Head of caudate nucleus (tissue), 42 donors: ENCODE measurements at places on chromosomes 7 and 10.

- no peak for DNase-seq
Measured at GRCh38 chr7:108076156-108076555, 54.0 kb downstream of the LAMB4 start.

DNA sequence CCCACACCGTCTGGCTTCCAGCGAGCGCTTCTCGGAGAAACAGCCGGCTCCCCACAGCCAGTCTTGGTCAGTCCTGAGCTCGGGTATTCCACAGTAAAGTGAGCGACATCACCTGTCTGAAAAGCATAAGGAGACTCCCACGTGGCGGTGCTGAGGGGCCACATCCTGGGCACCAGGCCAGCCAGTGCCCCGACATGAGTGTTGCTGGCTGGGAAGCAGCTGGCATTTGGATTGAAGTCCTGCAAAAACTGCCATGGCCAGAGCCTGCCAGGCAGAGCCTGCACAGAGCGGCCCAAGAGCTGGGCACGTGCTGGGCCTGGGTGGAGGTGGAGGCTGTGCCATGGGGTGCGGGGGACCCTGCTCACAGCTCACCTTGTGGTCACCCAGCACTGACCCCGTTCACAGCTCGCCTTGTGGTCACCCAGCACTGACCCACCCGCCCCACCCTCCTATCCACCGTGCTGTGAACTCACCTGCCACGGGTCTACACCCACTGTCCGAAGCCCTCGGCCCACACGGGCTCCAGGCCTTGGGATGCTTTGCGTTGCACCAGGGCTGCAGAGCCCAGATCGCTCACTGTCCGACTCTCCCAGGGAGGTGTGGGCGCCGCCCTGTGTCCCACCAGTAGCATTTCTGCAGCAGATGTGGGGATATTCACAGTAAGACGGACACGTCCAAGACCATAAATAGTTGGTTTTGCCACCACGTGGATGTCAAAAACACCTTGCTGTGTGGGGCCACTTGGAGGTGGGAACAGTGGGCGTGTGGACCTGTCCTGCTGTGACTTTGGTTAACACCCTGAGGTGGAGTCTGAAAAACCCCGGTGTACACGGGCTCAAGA, 48.8 kb downstream of the PITRM1 start:
- DNase-seq = no peak

GRCh38 chr10:21134645-21135022, 237.5 kb upstream of the NEBL start:
- no peak for DNase-seq

DNA sequence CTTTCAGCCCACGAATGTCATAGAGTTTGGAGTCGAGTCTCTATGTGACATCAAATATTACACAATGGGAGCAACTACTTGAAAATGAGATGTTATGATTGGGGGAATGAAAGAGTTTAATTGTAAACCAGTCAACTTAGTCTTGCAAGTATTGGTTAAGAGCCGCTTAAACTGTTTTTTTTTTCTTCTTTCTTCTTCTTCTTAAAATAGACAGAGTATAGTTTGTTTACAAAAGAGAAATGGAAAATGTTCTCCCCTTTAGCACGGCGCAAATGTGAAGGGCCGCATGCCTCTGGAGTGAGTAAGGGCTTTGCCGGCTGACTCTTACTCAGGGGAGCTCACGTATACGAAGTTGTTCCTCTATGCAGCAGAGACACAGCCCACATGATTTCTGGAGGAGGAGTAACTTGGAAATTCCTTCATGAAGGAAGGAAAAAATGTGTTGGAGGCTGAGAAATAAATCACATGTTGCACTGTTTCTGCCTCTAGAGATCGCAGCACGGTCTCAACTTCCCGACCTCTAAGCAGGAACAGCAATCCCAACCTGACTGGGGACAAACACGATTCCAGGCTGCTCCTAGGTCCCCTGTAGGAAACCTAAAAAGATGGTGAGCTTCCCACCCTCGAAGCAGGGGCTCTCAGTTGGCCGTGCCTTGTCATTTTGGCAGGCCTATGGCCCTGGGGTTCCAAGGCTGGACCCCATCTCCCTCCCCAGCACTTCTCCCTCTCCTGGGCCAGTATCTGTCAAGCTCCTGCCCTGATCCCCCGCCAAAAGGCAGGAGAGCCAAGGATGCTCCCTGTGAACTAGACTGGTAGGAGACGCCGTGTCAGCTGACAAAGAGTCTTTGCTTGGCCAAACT, 44.8 kb downstream of the MYOF start:
- DNase-seq = peak; percentile 55

DNA sequence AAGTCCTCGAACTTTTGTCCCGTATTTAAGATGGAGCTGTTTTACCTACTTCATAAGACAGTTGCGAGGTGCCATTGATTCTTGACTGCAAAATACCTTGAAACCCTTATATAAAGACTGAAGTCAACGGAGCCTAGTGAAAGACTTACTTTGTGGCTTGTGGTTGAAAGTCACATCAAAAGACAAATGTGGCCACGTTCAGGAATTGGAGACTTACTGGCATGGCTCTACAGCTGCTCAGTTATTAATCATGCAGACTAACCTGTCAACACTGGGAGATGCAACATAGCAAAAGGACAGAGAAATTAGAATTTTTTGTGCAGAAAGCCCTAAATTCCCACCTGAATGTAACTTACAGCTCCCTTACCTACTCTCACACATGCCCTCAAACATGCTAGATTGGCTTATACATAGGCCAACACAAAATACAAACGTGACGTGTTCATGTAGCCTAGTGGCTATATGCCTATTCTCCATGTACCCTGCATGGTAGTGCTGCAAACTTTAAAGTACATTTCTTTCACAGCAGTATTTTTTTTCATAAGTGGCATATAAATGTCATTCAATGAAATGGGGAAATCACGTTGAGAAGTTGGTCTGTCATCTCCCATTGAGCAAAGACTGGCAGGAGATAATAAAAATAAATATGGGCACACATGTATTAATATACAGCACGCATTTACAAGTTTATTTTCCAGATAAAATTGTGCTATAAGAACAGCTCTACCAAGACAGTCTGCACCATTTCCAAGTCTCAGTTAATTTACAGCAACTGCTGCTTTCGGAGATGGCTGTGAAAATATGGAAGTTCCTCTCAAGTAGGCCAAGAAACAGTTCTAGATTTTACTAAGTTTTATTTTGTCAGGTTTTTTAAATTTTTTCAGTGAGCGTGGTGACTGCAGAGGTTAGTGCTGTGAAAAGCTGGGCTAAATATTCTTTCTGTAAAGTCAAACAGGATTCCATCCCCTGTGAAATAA, 170.4 kb upstream of the C7orf33 start:
- DNase-seq = no peak

DNA sequence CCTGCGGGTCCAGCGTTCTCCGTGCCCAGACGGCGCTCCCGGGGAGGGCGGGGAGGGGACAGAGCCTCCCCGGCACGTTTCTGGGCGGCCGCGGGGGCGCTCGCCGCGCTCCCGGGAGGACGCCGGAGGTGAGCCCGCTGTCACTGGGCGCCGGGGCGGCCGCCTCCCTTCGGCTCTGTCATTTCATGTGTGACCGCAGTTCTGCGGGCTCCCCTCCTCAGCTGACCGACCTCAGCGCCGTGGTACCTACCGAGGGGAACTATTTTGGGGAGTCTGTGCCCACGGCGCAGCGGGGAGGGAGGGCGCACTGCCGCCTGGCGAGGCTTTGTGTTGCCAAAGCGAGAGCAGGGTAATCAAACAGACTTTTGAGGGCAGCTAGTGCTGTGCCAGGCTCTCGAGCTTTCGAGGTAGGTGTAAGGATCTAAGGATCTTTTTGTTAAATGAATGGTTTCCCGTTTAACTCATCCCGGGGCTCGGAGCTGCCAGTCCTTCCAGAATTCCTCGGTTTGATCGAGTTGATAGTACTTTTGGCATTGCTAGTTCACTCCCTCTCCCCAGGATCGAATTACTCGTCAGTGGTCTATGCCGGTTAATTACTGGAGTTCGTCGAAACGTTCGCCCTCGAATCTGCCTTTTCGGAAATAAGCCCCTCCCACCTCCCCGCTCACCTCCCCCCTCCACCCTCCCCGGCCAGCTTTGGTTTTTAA, 1.9 kb downstream of the ARID5B start:
- DNase-seq = peak; percentile 74

DNA sequence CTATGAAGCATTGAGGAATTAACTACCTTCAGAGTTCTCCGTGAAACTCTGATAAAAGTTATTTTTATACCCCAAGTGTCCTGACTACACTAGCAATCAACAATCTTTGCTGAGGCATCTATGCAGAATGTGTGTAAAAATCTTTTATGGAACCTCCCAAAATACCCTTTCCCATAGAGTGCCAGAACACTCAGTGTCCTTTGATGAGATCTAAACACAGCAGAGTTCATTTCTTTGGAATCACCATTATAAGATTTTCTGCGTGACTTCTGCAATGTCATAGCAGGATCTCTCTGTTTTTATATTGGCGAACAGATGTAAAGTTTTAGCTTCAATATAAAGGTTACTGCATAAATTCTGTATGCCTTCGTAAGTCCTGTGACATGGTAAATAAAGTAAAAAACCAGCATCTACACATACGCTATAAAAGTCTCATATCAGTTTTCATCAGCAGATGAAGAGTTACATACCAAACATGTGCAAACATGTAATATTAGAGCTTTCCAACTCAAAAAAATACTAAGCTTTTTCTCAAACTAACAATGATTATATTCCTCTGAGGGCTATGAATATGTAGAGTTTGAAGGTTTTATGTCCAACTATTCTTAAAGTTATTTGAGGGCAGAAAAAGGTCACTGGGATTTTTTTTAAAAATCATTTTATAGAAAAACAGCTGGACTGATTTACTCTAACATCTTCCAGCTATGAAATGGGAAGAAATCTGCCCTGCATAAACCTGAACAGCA, 67.2 kb downstream of the SKIDA1 start:
- no peak for DNase-seq

DNA sequence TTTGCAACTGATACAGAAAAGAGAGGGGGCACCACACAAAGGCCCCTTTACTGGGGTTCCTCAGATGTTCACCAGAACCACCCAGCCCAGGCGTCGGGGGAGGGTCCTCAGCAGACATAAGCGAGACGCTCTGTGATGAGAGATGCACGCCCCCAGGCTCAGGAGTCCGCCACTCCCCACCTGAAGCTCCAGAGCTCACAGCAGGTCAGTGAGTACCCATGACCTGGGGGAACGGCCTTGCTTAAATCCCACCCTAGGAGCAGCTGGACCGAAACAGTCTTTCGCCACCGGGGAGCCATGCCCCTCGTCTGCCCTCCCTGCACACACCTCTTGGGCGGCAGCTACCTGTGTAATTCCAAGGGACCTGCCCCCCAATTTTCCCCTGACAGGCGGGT, 2.8 kb downstream of the CRYGN start:
- no peak for DNase-seq

DNA sequence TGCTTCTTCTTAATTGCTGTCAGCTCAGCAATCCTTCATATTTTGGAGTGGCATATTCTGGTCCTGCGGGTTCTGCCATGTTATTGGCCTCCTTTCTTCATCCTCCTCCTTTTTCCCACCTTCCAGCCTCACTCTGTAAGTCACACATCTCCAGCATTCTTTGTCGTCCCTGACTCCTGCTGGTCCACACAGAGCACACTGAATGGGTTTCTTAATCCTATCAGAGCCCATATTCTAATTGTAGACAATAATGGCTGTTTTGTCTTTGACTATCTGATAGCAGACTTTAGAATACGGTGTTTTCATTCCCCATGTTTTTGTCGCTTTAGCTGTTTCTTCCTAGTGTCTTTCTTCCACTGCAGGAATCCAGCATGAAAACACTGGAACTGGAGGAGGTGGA, 389.6 kb downstream of the REEP3 start:
- no peak for DNase-seq

- DNase-seq = no peak
Measured at GRCh38 chr7:149776289-149776688, 2.9 kb upstream of the ZNF467 start.

DNA sequence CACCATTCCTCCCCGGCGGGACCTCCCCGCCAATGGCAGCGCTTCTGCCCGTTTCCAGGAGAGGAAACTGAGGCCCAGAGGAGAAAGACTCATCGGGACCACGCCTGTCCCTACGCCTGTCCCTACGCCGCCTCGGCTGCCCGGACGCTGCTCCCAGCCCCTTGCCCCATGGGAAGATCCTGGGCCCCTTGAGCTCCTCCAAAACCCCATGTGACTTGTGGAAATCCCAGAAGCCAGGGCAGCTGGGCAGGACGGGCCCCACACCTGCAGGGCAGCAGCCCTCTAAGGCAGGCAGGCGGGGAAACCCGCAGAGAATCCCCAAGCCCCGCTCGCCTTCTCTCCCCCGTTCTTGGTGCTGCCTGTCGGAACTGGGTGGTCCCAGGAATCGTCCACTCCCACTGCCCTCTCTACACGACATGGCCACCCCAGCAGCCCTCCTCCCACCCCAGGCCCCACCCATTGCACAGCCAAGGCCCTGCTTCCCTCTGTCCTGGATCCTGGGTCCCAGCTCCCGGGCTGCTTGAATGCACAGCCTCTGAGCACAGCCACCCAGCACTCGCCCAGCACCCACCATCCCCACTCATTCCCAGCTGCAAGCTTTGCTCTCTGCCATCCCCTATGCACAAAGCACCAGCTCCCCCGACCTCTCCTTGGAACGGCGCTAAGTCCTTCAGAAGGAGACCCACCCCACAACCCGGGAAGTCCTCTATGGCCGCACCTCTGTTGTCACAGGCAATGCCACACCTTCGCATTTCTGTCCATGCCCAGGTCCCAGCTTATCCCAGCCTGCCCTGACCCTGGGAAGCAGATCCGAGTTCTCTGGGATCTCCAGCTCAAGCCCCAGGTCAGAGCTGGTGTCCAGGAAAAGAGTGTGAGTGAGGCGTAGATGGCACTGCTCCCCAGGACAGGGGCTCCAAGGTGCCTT, 50.6 kb downstream of the SLC29A4 start:
- DNase-seq = no peak

DNA sequence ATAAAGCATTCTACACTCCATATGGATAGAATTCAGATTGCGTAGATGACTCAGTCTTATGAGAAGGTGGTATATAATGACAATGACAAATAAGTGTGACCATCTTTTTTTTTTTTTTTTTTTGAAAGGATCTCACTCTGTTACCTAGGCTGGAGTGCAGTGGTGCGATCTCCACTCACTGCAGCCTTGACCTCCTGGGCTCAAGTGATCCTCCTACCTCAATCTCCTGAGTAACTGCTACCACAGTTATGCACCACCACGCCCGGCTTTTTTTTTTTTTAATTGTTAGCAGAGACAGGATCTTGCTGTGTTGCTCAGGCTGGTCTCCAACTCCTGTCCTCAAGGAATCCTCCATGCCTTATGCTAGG, 43.2 kb upstream of the NRP1 start:
- DNase-seq = no peak

DNA sequence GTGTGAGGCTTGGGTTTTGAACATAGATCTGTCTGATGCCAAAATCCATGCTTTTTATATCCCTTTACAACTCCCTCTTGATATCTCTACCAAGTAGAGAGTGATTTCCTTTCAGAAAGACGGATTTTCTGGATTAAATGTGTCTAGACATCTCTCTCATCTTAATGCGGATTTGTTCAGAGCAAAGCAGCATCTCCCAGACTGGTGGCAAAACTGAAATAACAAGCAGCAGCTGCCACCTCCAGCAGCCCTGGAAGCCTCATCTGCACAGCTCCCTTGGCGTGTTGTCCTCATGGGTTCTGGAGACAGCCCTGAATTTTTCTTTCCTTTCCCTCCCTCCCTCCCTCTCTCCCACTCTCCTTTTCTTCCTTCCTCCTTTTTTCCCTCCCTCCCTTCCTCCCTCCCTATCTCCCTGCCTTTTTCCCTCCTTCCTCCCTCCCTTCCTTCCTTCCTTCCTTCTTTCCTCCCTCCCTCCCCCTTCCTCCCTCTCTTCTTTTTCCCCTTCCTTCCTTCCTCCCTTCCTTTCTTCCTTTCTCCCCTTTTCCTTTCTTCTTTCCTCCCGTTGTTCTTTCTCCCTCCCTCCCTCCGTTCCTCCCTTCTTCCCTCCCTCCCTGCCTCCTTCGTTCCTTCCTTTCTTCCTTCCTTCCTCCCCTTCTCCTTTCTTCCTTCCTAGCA, 639.9 kb downstream of the TYW1 start:
- no peak for DNase-seq
